ENCODE measurements at places on chromosomes 2 and 18. TPM values are rescaled to one million over a fixed set of nuclear protein-coding genes. Genes with fewer than 3 reads are reported as not detected.
A peak's percentile ranks its signal among the peaks of the same experiment; 100 is the strongest.

DNA sequence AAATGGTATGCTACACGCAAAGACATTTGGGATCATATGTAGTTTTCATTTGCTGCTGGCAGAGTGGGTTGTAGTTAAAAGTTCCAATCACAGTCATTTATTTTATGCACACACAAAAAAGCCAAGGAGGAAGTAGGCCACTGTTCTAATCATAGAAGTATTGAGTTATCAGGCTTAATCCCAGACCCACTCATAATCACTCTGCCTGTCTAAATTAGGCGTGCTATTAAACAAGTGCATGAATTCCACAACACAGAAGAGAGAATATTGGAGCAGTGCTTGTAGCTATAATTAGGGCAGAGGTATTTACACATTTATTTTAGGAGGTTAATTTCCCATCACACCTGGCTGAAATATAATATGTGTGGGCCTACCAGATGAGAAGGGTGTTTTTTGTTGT is 65.7 kb upstream of the FIGN start:
- no peak for DNase-seq

- DNase-seq = no peak
Measured at GRCh38 chr2:160667811-160668210, 174.2 kb upstream of the RBMS1 start.

GRCh38 chr2:234957834-234958135 is 6.0 kb downstream of the SH3BP4 start:
- DNase-seq = no peak

DNA sequence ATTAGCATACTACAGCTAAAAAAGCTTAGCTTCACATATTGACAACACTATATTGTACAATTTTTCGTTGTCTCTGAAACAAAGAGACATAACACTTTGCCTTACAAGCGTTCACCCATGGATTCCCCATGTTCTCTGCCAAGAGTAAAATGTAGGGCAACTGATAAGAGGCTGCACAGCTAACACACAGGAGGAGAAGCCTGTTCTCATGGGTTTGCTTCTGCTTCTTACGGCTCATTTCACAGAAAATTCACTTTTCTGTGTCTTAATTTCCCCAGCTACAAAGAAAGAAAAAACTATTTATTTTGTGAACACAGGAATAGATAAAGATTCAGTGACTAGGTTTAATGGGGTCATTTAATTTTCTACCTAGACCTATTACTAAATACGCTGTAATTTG is 182.8 kb upstream of the DLGAP1 start:
- no peak for DNase-seq

DNA sequence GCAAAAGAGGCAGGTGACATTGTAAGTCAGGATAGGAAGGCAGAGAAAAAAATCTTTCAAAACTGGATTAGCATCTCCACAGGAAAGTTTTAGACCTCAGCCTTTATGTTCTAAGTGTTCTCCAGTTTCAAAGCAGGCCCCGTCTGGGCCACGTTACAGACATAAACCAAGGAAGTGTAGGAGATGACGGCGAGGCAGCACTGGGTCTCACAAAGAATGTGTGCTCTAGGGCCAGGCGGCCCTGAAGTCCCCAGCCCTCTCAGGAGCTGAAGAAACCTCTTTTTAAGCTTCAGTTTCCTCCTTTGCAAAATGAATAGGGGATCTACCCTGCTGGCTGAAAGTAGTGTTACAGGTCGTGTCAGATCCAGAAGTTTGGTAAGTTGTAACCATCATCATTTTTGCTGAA is 81.7 kb downstream of the SPRED2 start:
- DNase-seq = peak; percentile 36

Gene PRR30
- not detected for total RNA-seq

Measured in H7 (cell line).